NCI-H510A treated with DMSO at 0.1 percent for 48 hours (cell line): ENCODE measurements at places on chromosomes 7 and 10.

DNA sequence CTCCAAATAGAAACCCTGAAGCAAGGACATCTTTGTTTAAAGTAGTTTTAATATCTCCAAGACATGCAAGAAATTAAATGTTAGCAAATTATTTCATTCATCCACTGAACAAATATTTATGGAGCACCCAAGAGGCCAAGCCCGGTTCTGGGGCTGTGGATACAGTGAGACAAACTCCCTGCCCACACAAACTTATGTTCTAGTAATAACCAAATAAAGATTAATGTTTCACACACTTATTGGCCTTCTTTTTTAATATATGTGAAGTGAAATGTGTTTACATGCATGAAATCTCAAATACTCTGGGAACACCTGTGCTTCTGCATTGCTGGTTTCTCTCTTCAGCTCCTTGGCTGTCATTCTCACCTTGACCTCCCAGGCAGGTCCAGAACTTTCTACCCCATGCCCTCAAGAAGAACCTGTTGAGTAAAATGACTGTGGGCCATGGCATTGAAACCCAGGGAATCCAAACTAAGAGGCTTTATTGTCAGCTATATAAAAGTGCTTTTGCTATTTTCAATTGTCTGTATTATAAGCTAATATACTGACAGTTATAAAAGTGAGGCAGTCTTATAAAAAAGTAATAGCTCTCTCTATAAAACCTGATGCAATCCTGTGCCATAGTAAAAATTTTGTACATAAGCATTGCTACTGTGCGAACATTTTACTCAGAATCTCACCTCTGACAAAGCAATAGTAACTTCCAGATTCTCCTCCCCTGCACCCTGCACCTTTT, 43.7 kb downstream of the SVIL start:
- DNase-seq = no peak

DNA sequence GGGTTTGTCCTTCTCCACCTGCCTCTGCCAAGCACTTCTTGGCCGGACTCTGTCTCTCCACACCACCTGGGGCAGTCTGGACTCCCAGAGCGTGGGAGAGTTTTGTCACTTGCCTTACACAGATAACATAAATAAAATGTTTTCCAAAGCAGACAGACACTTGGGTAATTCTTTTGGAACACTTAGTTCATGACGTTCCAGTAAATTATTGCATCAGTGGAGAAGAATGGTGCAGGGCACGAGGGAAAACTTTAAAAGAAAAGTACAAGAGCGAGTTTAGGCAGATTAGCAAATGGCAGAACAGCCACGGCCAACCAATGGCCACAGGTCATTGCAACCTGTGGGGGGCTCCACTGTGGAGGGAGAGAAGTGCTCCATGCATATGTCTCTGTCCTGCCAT, 170.6 kb upstream of the GRB10 start:
- DNase-seq = no peak

- DNase-seq = no peak
Observed at GRCh38 chr10:130218181-130218641, 82.0 kb downstream of the GLRX3 start.

DNA sequence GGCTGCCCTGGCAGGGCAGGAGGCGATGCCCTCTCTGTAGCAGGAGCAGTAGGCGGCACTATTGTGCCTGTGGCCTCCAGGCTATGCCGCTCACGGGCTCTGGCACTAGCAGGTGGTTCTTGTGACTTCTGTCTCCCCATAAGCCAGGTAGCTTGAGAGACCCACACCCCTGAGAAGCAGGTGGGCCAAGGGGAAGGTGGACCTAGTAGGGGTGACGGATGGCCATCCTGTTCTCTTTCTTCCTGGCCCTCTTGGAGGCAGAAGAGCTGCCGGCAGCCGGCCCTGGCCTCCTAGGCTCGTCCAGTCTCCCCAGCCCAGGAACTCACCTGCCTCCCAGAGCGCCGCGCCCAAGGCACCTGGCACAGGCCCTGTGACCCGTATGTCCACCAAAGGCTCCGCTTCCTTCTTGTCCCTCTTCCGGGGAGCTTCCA, 15.4 kb downstream of the MMRN2 start:
- no peak for DNase-seq
